ENCODE measurements at places on chromosomes 5 and 9. TPM values are rescaled to one million over a fixed set of nuclear protein-coding genes. Genes with fewer than 3 reads are reported as not detected.

The NR4A3 gene
- 1.6 TPM for total RNA-seq

The CKMT2 gene
- total RNA-seq: not detected

The CCDC183 gene
- total RNA-seq: 0.21 TPM

The DCAF12 gene
- total RNA-seq: 35.8 TPM

The SLC27A6 gene
- not detected for total RNA-seq

The SLC45A2 gene
- not detected for total RNA-seq

The KLF4 gene
- total RNA-seq: 36.8 TPM

The NIPSNAP3A gene
- 13.8 TPM for total RNA-seq

The PCDHB3 gene
- 0.30 TPM for total RNA-seq

The GFI1B gene
- 0.17 TPM for total RNA-seq

The ENTPD2 gene
- 3.1 TPM for total RNA-seq

The REEP2 gene
- total RNA-seq: 6.2 TPM
